Suppressor macrophage treated with lipopolysaccharide for 1 hour (primary cell): ENCODE measurements at places on chromosomes 2 and 18.

GRCh38 chr2:85907671-85908157 is 18.9 kb upstream of the ST3GAL5 start:
- DNase-seq, result no peak

GRCh38 chr18:6891788-6892187 is 162.3 kb downstream of the ARHGAP28 start:
- DNase-seq, result no peak

DNA sequence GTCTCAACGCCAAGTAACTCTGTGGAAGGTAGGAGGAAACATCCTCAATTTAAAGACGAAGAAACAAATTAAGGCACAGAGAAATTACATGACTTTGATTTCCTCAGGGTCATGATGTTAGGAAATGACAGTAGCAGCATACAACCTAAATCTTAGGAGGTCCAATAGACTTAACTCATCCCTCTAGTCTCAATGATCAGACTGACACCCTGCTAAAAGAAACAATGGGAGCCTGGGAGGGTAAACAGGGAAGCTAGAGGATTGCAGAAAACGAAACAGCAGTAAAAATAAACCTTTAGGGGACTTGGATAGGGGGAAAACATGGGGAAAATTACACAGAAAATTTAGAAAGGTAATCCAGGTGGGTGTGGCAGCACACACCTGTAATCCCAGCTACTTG is 56.0 kb downstream of the ROCK2 start:
- DNase-seq, result no peak

DNA sequence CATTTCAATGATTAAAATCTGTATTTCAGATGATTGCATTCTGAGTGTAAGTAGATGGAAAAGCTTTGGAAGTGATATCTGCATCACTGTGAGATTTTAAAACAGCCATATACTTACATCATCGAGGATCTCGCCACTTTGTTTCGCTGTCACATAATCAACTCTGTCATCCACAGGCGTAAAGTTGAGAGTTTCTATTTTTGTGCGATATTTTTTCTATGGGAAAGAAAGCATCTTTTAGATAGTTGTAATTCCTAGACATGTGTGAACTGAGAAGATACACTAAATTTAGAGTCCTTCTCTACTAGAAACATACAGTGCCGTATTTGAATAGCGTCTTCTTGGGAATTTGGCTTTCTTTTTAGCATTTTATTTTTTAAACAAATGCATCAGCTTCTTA is 158.8 kb downstream of the RIF1 start:
- no peak for DNase-seq

DNA sequence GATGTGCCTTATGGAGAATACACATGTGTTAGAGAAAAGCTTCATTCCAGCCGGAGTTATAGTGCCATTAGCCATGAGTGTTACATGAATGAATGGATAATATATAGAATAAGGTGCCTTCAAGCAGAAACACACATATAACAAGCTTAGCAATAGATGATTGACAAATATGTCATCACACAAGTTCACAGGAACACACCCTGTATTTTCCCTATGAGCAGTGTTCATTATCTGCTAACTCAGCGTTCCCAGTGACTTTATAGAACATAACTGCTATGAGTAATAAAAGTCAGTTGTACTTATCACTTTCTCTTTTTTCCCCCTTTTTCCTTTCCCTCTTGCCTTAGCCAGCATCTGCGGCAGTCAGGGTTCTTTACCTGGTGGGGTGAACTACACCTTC is 65.1 kb downstream of the TIMM21 start:
- peak; percentile 39 for DNase-seq

- no peak for DNase-seq
Observed at GRCh38 chr2:126776255-126776654, 120.3 kb downstream of the GYPC start.

- DNase-seq, result peak; percentile 49
Observed at GRCh38 chr2:133171393-133172004, 396.8 kb downstream of the NCKAP5 start.

GRCh38 chr18:70349316-70349715 is 60.5 kb downstream of the SOCS6 start:
- no peak for DNase-seq

GRCh38 chr18:10354241-10354811 is 100.1 kb upstream of the APCDD1 start:
- DNase-seq, result peak; percentile 33

DNA sequence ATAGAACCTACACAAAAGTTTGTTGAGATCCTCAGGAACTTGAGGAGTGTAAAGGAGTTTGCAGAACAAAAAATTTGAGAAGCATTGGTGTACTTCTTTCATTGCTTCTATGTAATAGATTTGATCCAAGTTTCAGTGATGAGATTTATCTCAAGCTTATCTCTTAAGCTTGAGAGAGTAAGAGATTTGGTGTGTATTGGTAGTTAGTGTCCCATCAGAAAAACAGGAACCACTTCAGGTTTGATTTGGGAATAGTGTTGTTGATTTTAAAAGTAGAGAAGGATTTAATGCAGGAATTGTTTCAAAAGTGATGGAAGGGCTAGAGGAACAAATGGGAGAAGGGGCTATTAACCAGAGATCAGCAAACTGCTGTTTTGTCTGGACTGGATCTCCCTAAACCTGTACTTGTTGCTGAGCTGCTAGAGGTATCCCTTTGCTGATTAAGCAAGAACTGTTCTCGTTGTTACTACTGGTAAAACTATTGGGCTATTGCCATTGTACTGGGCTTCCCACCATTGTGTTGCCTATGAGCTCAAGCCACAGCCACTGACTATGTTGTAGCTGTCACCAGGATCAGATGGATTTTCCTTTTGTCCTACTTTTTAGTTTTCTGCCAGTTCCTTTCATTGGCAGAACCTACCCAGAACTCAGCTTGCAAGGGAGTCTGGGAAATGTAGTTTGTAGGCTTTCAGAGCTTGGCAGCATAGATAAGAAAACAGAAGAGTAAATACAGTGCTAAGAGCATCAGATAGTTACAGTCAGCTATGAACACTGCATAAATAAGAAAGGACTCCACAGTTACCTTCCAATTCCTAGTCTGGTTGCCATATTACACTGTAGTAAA is 39.3 kb downstream of the RAB10 start:
- DNase-seq, result no peak

DNA sequence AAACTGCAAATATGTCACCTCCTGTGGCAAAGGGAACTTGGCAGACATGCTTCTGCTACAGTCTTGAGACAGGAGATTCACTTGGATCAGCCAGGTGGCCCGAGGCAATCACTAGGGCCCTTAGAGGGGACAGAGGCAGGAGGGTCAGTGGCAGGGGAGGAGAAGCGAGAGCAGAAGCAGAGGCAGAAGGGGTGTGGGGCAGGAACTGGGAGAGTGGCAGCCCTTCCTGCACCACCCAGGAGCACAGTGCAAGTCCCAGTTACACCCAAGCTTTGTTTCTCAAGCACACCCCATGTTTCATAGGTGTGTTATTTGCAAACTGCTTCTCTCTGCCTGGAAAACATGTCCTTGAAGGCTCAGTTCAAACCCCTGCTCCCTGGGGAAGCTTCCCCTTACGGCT is 309.7 kb upstream of the MYT1L start:
- DNase-seq, result no peak
